ENCODE measurements at places on chromosomes 1 and 21.

DNA sequence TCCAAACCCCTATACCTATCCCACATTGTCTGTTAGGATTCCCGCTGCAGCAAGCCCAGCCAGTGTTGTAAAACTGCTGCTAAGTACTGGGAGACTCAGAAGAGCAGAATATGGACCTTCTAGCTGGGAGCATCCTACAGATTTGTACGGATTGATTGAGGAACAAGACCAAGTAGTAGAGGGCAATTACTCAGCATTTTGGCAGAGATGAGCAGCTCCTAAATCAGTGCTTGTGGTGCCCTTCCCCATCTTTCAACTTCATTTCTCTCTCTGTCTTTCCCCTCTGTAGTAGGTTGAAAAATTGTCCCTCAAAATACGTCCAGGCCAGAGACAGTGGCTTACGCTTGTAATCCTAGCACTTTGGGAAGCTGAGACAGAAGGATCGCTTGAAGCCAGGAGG lies 37.3 kb upstream of the HTR1D start:
- no peak for DNase-seq

DNA sequence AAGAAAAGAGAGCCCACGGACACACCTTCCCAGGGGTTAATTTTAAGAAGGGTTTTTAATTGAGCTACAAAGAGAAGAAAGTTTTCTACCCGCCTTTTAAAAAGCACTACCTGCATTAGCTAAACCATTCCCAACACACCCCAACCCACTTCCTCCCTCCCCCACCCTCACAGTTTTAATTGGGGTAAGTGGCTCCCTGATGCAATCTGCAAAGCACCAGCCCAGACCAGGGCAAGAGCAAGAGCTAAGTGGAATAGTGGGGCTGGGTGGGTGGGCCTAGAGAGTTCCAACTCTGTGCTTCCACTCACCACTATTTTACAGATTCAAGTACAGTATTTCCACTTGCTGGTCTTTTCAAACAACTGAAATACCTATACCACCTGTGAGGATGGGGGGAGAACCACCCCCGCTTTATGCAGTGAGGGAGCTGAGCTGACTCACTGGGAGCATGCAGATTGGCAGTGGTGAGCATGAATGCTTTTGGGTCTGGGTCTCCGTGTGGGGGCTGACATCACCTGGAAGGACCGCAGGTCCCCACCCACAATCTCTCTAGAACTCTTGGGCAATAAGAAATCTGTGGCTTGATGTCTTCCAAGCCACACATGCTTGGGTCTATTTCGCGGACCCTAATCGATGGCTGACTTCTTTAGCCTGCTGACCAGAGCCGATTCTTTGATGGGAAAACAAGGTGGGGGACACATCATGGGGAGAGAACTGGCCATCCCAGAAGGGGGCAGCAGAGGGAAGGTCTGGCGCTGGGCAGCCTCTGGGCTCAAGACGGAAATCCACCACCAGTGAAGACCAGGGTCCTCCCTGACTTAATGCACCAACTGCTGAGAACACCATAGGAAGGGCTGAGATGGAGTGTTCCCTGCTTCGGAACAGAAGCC lies 95.5 kb downstream of the SSBP3 start:
- no peak for DNase-seq

- no peak for DNase-seq
Measured at GRCh38 chr1:6545276-6546112, 8.8 kb downstream of the NOL9 start.

DNA sequence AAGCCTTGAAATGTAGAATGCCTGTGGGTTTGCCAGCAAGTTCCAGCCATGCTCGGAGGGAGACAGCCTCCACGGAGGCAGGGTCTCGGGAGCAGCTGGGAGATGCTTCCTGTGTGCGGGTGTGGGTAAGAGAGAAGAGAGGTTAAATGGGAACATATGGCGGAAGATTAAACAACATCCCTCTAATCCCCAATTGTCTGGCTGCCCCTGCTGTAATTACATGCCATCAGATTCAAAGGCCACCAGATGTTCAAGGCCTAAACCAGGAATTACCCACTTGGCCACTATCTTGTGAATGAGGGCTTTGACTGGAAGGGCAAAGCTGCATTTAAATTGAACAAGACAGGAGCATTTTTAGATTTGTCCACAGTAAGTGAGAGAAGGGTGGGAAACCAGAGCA lies 81.4 kb upstream of the BACE2 start:
- no peak for DNase-seq

DNA sequence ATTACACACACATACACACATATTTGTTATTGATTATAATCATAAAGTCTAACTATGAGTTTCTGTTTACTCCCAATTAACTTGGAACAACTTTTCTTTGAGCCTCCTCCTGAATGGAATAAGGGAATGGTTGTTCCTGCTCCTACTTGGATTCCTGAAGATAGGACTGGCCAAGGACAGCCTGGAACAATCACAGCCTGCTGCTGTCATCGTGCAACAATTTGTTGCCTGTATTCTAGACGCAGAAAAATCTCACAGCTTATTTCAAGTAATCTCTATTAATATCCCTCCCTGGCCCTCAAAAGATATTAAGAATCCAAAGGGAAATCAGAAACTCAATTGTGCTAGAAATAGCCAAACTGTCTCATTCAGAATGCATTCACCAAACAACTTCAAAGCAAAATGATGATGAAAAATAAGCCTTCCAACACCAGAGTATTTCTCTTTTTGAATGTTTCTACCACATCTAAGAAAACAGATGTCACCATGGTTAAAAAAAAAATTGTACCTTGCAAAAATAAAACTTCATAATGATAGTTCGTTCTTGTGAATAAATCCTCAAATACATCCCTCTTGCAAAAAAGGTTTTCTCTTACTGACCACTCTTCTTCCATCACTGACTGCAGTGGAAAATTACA lies 30.9 kb downstream of the RCAN1 start:
- no peak for DNase-seq

- no peak for DNase-seq
Measured at GRCh38 chr21:37936010-37936785, 19.9 kb upstream of the KCNJ6 start.

DNA sequence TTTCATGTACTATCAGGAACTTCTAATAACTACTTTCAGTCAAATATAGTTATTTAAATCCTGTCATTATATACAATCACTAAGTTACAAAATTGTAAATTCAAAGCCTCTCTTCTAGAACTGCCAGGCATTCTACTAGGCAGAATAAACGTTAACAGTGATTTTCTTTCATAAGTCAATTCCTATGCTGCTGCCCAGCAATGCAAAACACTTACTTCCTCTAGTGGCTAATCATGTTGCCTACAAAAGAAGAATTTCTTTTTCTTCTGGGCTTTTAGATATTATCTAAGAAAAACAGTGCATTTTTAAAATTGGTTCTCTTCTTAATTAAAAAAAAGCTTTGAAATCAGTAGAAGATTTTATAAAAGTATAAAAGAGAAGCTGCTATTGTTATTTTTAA lies 509.8 kb upstream of the ADAMTS5 start:
- DNase-seq: no peak
